ENCODE measurements at places on chromosomes 3 and 15.

GRCh38 chr3:127491909-127492308 is 98.6 kb downstream of the TPRA1 start:
- no peak for DNase-seq

- DNase-seq, result no peak
These were observed 12.1 kb downstream of the COPB2 start for GRCh38 chr3:139377378-139377777.

- no peak for DNase-seq
These were observed 101.7 kb upstream of the ZNF717 start for GRCh38 chr3:75886971-75887526.

- DNase-seq, result no peak
These were observed 355.3 kb upstream of the SLCO3A1 start for GRCh38 chr15:91498046-91498748.

DNA sequence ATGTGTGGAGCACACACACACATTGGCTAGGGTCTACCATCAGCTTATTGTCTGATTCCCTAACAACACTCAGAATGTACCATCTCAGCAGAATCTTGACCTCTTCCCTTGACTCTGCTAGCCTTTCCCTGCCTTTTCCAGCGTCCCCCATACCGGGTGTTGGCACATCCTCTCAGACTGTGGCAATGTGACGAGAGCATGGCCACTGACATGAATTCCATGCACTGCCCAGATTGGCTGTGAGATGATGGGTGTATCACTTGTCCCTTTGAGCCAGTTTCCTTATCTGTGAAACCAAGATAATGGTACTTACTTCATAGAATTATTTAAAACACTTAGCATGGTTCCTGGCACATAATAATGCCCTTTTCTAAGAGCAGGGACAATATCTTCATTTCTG is 60.3 kb upstream of the EIF1B start:
- no peak for DNase-seq

DNA sequence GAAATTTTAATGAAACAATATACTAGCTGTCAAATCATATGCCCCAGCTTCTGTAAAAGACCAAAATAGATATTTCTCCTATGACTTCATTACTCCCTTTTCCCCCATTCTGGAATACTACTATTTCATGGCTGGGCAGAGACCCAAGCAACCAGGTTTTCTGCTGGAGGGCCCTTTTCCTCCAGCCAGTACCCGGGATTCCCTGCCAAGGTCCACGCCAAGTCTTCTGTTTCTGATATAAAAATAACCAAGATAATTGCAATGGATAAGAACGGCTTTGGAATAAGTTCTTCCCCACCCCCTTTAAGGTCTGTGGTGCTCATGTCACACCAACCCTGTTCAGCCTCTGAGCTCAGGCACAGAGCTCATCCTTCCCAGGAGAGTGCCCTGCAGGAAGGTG is 17.2 kb upstream of the NMNAT3 start:
- no peak for DNase-seq

DNA sequence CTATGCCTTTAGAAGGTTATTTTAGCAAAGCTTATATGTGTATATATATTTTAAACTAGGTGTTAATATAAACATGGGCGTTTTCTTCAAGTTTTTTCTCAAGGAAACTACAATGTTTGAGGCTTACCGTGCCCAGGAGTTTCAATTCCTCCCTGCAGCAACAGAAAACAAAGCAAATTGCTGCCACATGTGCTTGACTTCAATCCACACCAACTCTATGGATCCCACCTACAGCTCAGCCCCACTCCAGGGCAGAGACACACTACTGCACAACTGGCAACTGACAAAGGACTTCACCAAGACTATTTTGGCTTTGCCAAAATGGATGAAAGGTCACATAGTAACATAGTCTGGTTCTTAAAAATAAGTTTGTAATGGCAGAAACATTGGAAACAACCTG is 346.6 kb downstream of the ERC2 start:
- no peak for DNase-seq

DNA sequence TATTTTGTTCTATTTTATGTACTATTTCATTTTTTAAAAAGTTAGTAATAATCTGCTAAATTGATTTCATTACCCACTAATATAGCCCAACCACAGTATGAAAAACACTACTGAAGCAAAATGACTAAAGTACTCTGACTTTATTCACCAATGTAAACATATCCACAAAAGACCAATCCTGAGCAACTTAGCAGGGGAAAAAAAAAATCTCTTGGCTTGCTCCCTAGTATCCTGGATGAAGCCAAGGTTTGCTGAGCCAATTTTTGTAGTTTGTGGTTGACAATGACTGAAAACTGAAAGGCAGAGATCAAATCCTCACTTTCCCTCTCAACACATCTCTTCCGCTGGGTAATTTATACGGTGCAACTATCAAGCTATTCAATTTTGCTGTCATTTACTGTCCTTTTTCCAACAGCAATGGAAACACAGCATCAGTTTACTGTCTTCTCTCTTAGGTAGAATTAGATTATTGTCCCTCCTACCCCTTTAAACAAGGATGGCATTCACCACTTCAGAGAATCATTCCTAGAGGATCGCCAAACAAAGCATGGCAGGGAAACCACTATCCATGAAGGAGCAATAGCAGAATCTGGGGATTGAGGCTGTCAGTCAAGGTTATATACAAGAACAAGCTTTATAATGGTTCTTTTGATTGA is 149.7 kb downstream of the THRB start:
- no peak for DNase-seq

DNA sequence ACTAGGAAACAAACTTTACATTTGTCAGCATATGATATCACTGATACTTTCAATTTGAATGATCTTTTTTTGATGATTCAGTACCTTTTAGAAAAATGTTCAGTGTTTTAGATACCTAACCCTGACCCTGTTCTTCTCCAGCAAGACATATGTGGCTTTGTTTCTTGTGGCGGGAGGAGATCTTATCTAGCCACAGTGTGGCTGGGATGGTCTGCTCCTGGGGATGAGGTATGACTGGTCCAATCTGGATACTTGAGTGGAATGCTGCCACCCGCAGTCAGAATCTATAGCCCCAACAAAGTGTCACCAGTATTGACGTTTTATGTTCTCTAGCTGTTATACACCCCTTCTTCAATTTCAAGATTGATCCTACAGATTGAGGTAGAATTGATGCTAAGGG is 439.0 kb upstream of the GOLIM4 start:
- no peak for DNase-seq

DNA sequence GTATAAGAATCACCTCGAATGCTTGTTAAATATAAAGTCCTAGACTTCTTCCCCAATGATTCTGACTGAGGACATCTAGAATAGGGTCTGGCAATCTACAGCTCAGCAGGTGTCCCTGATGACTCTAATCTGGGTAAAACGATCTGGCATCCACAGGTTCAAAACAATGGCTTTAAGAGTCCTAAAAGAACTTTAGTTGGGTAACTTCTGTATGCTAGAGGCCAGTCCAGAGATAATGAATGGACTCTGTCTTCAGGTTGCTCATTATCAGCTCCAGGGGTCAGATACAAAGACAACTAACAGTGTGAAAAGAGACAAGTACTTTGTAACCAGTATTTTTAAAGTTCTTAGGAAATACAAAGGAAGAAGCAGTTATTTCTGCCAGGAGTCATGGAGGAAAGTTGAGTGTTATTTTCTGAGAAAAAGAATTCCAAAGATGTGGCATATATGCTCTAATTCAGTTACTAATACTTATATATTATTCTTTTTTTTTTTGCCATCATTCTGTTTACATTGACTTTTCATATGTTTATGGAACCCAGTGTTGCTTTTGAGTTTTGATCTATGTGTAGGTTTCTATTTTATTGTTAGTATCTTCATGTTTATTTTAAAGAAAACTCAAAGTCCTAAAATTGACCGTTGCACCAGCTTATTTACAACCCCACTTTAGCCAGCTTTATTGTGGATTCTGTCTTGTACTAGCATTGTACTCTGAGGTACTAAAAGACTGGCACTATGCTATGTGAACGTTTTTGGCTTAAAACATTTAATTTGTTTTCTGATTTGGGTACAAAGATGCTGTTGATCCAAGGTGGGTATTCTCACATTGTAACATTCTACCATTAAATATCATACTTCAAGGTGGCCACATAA is 3.1 kb upstream of the GPR15 start:
- DNase-seq, result no peak

DNA sequence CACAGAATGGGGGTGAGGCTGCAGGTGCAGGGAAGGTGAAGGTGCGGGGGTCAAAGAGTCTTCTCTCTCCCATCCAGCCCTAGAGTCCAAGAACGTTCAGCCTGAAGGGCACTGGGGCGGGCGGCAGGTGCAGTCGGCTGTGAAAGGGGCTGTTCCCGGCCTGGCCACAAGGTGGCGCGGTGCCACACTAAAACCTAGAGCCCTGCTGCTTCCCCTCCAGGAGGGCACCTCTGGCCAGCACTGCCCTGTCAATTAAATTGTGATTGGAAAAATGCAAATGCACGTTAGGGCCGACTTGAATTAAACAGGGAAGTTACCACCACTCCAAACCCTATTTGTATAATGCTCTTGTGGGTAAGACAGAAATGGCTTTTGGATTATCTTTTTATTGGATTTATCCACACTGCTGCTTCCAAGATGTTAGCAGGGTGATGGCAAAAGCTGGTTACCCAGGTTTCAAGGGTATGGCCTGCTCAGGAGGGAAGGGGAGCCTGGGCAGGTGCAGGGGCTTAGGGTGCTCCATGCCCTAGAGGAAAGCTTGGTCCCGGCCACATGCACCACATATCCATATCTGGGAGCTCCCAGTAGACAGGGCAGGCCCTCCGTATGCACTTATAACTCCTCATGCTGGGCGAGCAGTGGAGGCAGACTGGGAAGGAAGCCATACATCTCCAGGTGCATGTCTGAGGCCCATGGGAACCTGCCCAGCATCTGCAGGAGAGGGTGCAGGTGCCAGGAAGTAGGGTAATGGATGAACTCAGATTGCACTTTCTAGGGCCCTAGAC is 119.8 kb downstream of the ADCY5 start:
- DNase-seq, result no peak

- DNase-seq, result no peak
These were observed 550.9 kb upstream of the ADAMTS9 start for GRCh38 chr3:65238652-65239051.

GRCh38 chr3:25748189-25748588 is 35.1 kb downstream of the NGLY1 start:
- no peak for DNase-seq

DNA sequence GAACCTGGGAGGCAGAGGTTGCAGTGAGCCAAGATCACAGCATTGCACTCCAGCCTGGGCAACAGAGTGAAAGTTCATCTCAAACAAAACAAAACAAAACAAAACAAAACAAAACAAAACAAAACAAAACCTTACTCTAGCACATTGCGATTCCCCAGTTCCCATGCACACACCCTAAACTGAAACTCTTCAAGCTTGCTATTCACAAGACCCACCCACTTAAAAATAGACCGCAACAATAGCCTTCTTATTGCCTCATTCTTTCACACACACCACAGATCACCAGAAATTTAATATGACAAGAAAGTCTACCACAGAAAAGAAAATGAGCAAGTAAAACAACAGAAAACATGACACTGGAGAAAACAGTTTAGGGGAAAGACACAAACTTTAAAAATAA is 598.4 kb downstream of the FHIT start:
- no peak for DNase-seq

GRCh38 chr3:185328324-185329004 is 34.5 kb upstream of the MAP3K13 start:
- no peak for DNase-seq

DNA sequence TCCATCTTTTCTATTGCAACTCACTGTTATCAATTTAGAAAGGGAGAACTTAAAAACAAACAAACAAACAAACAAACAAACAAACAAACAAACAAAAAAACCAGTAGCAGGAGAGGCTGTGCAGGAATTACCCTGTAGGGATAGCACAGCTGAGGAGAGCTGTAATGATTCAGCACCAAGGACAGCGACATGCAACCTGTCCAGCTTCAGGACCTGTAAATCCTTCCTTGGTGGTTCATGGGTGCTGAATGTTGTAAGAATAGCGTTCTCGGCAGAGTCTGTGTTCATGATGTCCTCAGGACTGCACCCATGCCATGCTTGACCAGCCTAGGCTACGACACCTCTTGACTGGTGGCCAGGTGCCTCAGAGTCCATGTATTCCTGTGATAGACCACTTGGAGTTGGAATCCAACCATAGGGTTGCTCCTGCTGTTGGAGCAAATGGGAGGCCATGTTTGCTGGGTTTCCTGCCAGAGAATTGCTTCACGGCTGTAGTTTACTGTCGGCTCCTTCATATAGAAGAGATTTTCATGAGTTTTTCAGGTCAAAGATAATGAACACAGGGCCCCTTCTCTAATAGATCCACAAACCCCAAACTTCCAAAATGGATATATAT is 65.9 kb downstream of the CACNA2D3 start:
- DNase-seq, result no peak

DNA sequence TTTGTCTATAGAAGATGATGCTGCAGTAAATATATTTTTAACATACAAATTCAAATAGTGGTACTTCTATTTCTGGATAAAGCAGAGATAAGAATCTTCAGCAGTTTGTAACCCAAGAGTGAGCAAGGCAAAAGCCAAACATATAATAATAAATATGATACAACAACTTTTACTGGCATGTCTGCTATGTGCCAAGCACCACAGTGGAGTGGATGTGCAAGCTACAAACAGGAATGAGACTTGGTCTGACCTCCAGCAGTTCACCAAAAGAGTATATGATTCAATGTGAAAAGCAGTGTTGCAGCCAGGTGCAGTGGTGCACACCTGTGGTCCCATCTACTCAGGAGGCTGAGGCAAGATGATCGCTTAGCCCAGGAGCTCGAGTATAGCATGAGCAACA is 395.6 kb downstream of the EPHB1 start:
- DNase-seq, result no peak

GRCh38 chr3:9820946-9821345 is 10.9 kb downstream of the TTLL3 start:
- no peak for DNase-seq

DNA sequence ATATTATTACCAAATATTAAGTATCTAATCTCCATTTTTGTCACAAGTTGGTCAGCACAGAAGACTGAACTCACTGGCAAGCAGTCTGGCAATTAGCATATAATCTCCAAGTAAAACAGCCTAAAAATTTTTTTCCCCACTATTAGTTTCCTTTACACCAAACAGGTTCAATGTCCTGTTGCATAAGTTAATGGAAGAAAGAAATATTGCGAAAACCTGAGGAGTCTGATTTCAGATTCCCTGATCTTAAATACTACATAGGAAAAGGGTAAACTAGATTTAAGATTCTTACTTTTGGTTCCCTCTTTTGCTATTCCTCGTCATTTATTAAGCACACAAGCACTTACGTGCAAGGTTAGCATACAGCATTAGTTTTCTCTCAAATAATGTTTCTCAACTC is 133.2 kb upstream of the PLXND1 start:
- no peak for DNase-seq

Measured in coronary artery (tissue), 2 donors.